ENCODE measurements at places on chromosomes 11 and 22.

- no peak for DNase-seq
These were observed 107.5 kb downstream of the MICAL2 start for GRCh38 chr11:12217879-12218278.

GRCh38 chr11:128273736-128274135 lies 313.6 kb downstream of the ETS1 start:
- DNase-seq, result no peak

- no peak for DNase-seq
These were observed 17.9 kb upstream of the RRAS2 start for GRCh38 chr11:14376920-14377319.

- no peak for DNase-seq
These were observed 21.5 kb downstream of the SHANK3 start for GRCh38 chr22:50694099-50694605.

- no peak for DNase-seq
These were observed 101.0 kb upstream of the PARVA start for GRCh38 chr11:12276356-12276755.

- no peak for DNase-seq
These were observed 15.4 kb upstream of the CHEK1 start for GRCh38 chr11:125609545-125609944.

DNA sequence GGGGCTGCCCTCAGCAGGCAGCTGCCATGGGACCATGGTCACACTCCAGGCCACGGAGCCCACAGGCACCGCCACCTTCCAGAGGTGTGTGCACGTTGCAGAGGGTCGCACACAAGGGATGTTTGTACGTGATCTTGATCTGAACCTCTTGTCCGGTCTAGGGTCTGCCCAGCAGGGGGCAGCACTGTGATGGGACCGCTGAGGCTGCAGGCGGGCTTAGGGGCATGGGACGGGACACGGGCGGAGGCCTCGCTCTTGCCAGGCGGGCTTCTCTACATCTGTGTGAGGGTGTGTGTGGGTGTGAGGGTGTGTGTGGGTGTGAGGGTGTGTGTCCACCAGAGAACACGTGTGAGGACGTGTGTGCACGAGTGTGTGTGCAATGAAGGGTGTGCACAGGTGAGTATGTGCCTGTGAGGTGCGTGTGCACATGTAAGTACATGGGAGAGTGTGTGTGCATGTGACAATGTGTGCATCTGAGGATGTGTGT lies 52.4 kb downstream of the CACNA1I start:
- DNase-seq, result peak; percentile 89

- DNase-seq, result peak; percentile 55
These were observed 150.2 kb downstream of the SNX19 start for GRCh38 chr11:130765951-130766649.

DNA sequence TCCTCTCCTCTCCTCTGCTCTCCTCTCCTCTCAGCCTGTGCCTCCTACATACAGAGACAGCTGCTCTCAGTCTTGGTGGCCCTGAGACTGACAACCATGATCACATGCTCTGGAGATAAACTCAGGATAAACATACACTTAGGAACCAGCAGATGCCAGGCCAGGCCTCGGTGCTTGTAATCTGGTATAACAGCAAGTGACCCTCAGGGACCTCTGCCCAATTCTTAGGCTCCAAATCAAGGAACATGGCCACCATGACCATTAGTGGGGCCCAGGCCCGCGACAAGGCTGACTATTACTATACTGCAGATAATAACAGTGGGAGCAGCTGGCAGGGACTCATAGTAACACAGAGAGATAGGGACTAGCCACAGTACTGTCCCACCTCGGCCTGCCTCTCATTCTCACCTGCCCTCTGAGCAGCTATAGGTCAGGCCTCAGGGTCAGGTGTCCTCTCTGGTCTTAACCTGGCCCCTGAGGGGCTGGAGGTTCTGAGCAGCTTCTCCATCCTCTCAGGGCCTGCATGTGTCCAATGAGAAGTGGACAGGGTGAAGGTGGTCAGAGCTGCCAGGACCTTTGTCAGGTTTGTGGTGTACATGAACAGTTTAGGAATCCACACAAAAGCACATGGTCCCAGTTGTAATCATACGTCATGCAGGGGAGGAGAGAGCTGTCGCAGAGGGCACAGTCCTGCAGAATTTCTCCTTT lies 106.1 kb downstream of the GGTLC2 start:
- DNase-seq, result no peak

DNA sequence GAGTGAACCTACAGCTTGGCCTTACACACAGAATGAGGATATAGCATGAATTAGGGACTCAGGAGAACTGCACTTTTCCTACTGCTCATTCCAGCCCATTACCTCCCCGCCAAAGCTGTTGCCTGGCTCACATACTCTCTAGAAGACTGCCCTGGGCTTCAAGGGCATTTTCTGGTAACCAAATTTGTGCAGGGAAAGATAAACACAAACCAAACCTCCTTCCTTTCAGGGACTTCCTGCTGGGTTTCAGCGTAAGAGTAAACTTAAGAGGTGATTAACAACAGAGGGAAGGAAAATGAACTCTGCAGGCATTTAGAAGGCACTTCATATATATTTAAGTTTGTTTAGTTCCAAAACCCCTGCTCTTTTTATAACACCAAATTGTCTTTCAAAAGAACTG lies 194.9 kb downstream of the SWAP70 start:
- peak; percentile 78 for DNase-seq

DNA sequence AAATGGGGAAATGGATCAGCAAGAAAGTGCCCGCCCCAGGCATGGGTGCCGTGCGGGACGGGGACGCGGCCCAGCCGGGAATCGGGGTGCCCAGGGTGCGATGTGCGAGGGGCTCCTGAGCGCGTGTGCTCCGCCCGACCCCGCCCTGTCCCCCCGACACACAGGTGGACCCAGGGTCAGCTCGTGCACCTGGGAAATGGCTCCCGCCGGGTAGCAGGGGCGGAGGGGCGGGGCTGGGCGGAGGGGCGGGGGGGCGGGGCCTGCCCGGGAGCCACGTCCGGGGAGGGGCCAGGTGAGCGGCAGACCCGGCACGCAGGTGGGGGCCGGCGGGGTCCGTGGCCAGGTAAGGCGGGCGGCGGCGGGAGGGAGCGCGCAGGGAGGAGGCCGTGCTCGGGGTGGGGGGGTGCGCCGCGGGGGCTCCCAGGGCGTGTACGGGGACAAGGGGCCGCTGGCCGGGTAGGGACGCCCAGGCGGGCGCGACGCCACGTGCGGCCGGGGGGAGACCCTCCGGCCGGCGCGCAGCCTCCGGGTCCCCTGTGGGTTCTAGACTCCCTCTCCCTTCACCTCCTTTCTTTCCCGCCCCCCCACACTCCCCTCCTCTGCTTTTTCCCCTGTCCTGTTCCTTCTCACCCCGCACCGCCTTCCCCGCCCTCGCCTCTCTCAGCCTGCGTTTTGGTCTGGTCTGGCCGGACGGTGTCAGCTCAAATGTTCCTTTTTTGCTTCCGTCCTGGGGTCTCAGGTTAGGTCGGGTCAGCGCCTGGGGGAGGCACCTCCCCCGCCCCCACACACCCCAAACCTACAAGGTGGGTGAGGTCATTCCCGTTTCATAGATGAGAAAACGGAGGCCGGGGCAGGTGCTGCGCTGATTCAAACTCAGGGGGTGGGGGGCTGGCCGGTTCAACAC lies at the start of gene ARHGAP8:
Gene ARHGAP8, plus strand, starts transcription at position 291 of the 904 bp plus-strand sequence. CDS start 33,953 bp downstream, outside the sequence.
- no peak for DNase-seq

Measured in activated CD4-positive, alpha-beta T cell treated with anti-CD3 and anti-CD28 coated beads, Interleukin-2, amount 10 ng/mL, durations not matched to agents 24 days and 14 days (primary cell).